Effector memory CD4-positive, alpha-beta T cell (primary cell): ENCODE measurements at places on chromosomes 16 and 17.

- DNase-seq: no peak
These were observed 22.1 kb downstream of the RFFL start for GRCh38 chr17:35041390-35041789.

DNA sequence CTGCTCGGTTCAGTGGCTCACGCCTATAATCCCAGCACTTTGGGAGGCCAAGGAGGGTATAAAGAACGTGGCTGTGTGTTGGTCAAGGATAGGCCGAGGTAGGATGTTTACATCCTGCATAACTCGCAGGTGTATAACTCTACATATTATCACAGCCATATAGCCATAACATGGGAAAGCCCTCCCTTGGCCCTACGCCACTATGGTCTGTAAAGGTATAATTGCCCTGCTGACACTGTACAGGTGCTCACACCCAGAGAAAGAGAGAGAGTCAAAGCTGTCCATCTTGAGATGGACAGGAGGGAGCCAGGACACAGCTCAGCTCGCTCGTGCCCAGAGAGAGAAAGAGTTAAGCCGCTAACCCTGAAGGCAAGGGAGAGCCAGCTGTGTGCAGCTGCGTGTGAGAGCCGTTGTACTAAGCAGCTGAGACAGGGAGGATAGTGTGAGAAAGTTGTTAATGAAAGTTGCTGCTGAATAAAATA lies 30.4 kb upstream of the DHX8 start:
- no peak for DNase-seq

GRCh38 chr17:71234349-71234748 lies 886.5 kb upstream of the SOX9 start:
- DNase-seq: no peak

GRCh38 chr16:88329726-88330700 lies 52.7 kb upstream of the ZNF469 start:
- DNase-seq: no peak
